ENCODE measurements at places on chromosomes 3 and 15. TPM values are rescaled to one million over a fixed set of nuclear protein-coding genes. Genes with fewer than 3 reads are reported as not detected.

The COL8A1 gene
- 34.9 TPM for total RNA-seq

The NMNAT3 gene
- not detected for total RNA-seq

The SNTN gene
- total RNA-seq: not detected

The LOXL1 gene
- 129 TPM for total RNA-seq

The SLC28A1 gene
- not detected for total RNA-seq

The IMPG2 gene
- total RNA-seq: 0.78 TPM

The TMED3 gene
- total RNA-seq: 129 TPM

All from myocyte (in vitro differentiated cells).